ENCODE measurements at places on chromosomes 5 and 9. TPM values are rescaled to one million over a fixed set of nuclear protein-coding genes. Genes with fewer than 3 reads are reported as not detected.

DNA sequence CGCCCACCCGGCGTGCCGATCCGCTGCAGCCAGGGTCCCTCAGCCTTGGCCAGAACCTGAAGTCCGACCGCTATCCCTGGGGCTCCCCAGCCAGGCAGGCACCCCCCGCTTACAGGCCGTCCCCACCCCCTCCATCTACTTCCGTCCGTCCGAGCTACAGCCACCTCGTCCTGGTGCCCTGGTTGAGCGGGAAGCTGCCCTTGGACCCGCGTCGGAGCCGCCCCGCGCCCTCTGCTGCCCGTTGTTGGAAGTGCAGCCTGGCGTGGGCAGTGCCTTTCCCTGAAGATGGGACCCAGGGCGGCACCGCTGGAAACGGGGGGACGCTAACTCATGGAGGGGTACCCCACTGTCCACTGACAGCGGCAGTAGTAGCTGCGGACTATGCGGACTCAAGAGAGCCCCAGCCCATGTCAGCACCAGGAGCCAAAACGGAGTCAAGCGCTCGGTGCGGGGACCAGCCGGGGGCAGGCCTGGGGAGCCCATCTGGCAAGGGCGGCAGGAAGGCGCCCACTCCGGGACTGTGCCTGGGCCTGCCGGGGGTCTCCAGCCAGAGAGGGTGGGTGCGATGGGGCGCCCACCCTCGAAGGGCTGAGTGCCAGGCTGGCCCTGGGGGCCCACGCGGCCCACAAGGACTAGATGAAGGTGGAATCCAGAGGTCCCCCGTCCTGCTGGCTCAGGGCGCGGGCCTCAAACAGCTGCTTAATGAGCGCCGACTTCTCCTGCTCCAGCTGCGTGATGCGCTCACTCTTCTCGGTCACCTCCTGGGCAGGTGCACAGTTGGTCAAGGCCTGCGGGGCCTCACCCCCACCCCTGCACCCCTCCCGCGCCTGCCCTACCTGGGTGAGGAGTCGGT lies 6.1 kb downstream of the SAPCD2 start:
- peaks cover 13% of the 10 kb centered on the region for H3K4me1 ChIP-seq
- peaks cover under 1% of the 10 kb centered on the region for H3K27me3 ChIP-seq
- no peaks in the 10 kb centered on the region for H3K36me3 ChIP-seq
- no peak overlapping the region for H3K27ac ChIP-seq

DNA sequence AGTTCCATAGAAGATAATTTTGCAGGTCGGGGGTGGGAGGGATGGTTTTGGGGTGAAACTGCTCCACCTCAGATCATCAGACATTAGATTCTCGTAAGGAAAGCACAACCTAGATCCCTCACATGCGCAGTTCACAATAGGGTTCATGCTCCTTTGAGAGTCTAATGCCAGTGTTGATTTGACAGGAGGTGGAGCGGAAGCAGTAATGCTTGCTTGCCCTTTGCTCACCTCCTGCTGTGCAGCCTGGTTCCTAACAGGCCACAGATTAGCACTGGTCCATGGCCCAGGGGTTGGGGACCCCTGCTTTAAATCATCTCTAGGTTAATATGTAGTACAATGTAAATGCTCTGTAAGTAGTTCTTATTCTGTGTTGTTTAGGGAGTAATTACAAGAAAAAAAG lies 10.5 kb downstream of the SHISAL2B start:
- H3K4me1 ChIP-seq: no peaks in the 10 kb centered on the region
- H3K36me3 ChIP-seq: no peaks in the 10 kb centered on the region
- H3K27ac ChIP-seq: no peak overlapping the region

DNA sequence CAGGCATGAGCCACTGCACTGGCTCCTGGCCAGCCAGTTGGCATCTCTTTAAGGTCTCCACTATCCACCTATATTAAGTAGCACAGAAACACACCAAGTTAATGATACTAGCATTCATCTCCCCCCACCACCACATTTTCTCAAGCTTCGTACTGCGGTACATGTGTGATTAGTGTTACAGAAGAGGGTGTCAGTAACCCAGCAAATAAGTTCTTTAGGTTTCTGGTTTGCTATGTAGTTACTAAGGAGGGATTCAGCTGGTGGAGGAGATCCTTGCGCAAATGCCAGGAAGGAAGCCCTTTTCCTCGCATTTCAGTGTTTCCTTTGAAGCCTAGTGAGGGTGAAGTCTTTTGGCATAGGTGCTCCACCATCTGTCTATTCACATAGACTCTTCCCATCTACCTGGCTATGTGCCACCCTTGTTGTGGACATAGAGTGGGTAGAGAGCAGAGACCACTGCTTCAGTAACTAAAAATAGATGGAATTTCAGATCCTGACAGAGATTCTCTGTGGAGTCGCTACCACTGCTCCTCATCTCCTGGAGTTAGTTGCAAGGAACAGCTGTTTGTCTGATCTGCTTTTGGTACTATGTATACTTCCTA lies 16.7 kb downstream of the UBE2D2 start:
- H3K27me3 ChIP-seq: no peaks in the 10 kb centered on the region
- H3K27ac ChIP-seq: no peak overlapping the region
- H3K36me3 ChIP-seq: no peaks in the 10 kb centered on the region
- no peak overlapping the region for H3K4me3 ChIP-seq
- DNase-seq: no peak

GRCh38 chr5:124210111-124210910 lies 536.1 kb downstream of the ZNF608 start:
- H3K27me3 ChIP-seq: no peaks in the 10 kb centered on the region
- no peak overlapping the region for H3K27ac ChIP-seq
- no peaks in the 10 kb centered on the region for H3K4me1 ChIP-seq
- peaks cover 5% of the 10 kb centered on the region for H3K36me3 ChIP-seq
- no peak overlapping the region for H3K4me3 ChIP-seq
- no peak for DNase-seq

DNA sequence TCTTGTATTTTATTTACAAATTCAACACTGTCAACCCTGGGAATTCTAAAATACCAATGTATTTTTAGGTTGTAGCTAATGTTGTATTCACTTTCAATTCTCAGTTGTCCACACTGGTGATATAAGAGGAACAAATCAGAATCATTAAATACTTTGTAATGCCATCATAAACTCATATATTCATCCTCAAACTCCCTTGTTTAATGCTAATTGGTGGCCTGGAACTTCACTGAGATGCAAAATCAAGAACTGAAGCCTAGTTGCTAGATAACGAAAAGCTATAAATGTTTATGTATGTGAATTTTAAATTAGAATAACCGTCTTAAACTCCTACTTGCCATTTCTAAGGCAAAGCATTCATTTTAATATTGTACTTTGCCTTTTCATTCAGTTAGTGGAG lies 274.7 kb downstream of the RAB3C start:
- DNase-seq: no peak
- no peak overlapping the region for H3K4me3 ChIP-seq

DNA sequence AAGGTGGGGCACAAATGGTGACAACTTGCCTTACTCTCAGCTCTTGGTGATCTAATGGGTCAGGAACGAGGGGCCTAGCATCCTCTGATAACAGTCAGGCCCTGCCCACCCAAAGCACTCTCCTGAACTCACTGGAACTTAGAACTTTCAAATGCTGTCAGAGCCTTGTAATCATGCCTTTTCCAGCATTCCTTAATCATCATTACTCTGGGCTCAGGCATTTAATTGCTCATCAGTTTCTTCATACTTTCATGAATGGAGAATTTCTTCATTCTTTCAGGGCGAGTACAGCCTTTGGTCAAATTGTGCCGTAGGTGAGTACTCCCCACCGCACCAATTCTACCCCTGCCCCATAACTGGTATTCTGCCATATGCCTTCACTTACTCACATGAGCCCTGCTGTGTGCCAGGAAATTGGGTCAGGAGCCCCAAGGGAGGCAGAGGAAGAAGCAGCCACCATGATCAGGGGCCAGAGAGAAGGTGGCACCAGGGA lies 30.2 kb upstream of the DUSP1 start:
- DNase-seq: no peak
- no peak overlapping the region for H3K4me3 ChIP-seq
- no peaks in the 10 kb centered on the region for H3K4me1 ChIP-seq
- no peak overlapping the region for H3K27ac ChIP-seq

GRCh38 chr5:180595381-180596114 lies 4.2 kb upstream of the SCGB3A1 start:
- H3K27me3 ChIP-seq: peaks cover 13% of the 10 kb centered on the region
- no peak overlapping the region for H3K4me3 ChIP-seq
- no peak for DNase-seq

DNA sequence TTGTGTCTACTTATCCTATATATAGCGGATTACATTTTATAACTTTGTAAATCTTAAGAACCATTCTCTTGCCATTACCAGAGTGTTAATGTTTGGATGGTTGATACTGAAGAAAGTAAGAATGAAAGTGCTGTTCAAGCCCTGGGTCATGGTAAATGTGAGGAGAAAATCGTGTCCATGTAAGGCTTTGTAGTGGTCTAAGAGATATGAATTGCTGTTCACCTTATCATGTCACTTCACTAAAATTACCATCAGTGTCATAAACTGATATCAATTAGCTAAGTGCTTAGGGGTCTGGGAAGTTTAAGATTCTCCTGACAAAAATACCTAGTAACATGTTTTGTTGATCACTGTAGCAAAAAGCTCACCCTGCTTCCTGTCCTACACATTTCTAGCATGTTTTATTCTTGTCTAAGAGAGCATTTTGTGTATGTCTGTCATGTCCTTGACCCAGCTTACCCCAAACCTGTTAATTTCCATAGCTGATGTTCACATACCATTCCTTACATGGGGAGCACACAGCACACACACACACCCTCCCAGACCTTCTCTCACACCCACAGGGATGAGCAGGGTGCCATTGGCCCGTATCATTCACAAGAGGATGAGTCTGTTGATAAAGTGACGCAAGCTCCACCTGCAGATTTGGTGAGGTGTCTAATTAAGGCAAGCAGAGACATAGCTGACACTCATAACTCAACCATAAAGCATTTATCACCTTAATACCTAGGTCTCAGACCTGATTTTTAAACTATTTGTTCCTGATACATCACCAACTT lies 125.1 kb upstream of the PAM start:
- DNase-seq: no peak
- H3K36me3 ChIP-seq: peaks cover 3% of the 10 kb centered on the region
- H3K4me3 ChIP-seq: no peak overlapping the region
- H3K27me3 ChIP-seq: no peaks in the 10 kb centered on the region
- H3K4me1 ChIP-seq: no peaks in the 10 kb centered on the region

DNA sequence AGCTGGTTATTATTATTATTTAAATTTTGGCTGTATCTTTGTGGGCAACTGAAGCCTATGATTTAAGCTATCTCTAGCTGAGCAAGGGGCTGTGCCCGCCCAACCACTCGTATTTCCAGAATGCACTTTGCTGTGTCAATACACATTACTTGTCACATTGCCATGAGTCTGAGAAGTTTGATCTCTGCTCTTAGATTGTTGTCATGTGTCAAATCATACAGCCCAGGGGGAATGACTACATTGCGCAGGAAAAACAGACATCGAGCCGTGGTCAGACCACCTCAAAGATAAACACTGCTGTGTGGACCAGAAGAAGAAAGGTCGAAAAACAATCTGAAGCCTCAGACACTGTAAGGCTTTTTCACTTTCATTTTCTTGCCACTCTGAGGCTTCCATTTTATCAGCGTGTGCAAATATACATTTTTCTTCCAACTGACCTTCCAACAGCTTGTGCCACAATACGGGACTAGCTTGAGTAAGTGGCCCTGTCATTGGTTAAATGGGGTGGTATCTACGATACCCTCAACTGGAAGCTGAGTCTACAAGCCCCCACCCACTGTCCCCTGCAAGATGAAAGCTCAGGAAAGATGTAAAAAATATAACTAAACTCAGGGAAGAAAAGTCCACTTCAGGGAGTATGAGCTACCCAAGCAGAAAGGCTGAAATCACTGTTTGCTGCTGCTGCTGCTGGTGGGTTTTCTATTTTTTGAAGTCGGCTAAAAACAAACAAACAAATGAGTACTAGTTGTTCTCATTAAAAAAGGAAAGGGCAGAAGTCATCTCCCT lies 603.0 kb downstream of the BNC2 start:
- H3K4me1 ChIP-seq: no peaks in the 10 kb centered on the region
- no peak overlapping the region for H3K27ac ChIP-seq
- no peak overlapping the region for H3K4me3 ChIP-seq
- DNase-seq: no peak
- H3K36me3 ChIP-seq: no peaks in the 10 kb centered on the region

GRCh38 chr5:164967354-164967753 lies 1461.9 kb downstream of the MAT2B start:
- no peak for DNase-seq
- no peak overlapping the region for H3K27ac ChIP-seq
- no peaks in the 10 kb centered on the region for H3K4me1 ChIP-seq
- H3K27me3 ChIP-seq: no peaks in the 10 kb centered on the region
- no peaks in the 10 kb centered on the region for H3K36me3 ChIP-seq

DNA sequence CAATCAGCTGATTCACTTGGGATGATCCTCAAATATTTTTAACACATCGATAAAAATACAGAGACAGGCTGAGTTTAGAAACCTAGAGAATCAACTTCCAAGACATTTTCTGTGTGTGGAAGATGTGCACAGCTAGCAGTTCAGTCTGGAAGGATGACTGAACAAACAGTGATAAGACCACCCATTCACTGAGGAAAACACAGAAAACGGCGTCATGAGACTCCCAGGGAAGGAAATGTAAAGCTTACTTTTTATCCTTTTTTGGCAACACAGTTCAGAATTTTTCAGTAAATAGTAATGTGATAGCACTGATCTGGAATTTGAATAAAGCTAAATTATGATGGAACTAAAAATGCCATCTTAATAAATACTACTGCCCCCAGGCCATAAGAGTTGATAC lies 277.6 kb downstream of the SEMA5A start:
- H3K27ac ChIP-seq: no peak overlapping the region
- no peak overlapping the region for H3K4me3 ChIP-seq
- H3K27me3 ChIP-seq: no peaks in the 10 kb centered on the region
- no peak for DNase-seq

- no peaks in the 10 kb centered on the region for H3K4me1 ChIP-seq
- no peak overlapping the region for H3K27ac ChIP-seq
- no peak overlapping the region for H3K4me3 ChIP-seq
- H3K27me3 ChIP-seq: no peaks in the 10 kb centered on the region
These were observed 88.0 kb downstream of the NLN start for GRCh38 chr5:65809817-65810531.

DNA sequence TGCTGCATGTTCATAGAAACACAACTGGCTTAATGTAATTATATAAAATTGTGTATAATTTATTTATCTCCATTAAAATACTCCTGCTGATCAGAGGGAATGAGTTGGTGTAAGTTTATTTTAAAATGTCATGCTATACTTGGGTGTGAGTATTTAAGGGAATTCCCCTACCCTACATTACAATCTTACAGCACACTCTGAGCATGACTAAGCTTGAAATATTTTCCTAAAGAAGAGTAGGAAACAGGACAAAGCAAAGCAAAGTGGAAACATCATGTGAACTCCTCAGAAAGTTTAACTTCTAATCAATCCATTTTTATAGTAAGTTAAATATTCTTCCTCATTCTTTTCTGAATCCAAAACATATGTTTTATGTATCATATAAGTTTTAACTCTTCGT lies 1271.3 kb downstream of the EFNA5 start:
- H3K4me3 ChIP-seq: no peak overlapping the region
- no peaks in the 10 kb centered on the region for H3K36me3 ChIP-seq
- no peak for DNase-seq

GRCh38 chr5:89279391-89280036 lies 396.5 kb upstream of the MEF2C start:
- no peak overlapping the region for H3K4me3 ChIP-seq
- no peaks in the 10 kb centered on the region for H3K27me3 ChIP-seq
- no peak overlapping the region for H3K27ac ChIP-seq
- H3K4me1 ChIP-seq: no peaks in the 10 kb centered on the region
- H3K36me3 ChIP-seq: no peaks in the 10 kb centered on the region

Gene PCDHB9
- total RNA-seq: 1.6 TPM

Gene PCDHAC1
- 4.5 TPM for total RNA-seq

Gene IL11RA
- total RNA-seq: 5.5 TPM

Gene IFNA21
- not detected for total RNA-seq

Gene QRFP
- total RNA-seq: not detected

Gene SREK1IP1
- 37.2 TPM for total RNA-seq

Gene PCDHA6
- 6.5 TPM for total RNA-seq

Gene IFNK
- total RNA-seq: not detected

Gene RNF224
- 0.17 TPM for total RNA-seq

Gene CFAP77
- 0.52 TPM for total RNA-seq

Gene SEMA4D
- total RNA-seq: 70.4 TPM

All from H1 (cell line).